ENCODE measurements at places on chromosomes 7 and 10.

GRCh38 chr10:83205861-83206260 lies 933.4 kb upstream of the GHITM start:
- DNase-seq, result no peak

DNA sequence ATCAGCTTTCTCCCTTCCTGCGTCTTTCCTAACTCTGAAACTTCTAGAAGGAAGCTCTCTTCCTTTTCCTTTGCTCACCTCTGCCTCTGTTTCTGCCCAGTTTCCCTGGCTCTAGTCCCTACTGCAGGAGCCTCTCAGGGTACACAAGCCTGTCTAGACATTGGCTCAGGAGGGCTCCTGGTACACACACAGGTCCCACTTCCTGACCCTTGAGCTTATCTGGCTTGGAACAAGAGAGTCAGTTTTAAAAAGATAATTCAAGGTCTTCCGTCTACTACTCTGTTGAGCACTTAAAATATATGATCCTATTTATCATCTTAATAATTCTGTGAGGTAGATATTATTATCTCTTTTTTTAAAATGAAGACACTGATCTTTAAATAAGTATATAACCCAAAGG lies 140.7 kb downstream of the RTKN2 start:
- no peak for DNase-seq

DNA sequence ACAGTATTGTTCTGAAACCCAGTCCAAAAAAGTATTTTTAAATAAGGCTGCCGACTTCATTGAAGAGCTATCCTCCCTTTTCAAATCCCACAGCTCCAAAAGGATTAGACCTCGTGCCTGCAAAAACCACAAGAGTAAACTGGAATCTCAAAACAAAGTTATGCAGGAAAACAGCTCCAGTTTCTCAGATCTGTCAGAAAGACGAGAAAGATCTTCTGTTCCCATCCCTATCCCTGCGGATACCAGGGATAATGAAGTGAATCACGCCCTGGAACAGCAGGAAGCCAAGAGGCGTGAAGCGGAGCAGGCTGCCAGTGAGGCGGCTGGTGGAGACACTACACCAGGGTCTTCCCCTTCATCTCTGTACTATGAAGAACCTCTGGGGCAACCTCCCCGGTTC lies 12.6 kb downstream of the MYPN start:
- no peak for DNase-seq

DNA sequence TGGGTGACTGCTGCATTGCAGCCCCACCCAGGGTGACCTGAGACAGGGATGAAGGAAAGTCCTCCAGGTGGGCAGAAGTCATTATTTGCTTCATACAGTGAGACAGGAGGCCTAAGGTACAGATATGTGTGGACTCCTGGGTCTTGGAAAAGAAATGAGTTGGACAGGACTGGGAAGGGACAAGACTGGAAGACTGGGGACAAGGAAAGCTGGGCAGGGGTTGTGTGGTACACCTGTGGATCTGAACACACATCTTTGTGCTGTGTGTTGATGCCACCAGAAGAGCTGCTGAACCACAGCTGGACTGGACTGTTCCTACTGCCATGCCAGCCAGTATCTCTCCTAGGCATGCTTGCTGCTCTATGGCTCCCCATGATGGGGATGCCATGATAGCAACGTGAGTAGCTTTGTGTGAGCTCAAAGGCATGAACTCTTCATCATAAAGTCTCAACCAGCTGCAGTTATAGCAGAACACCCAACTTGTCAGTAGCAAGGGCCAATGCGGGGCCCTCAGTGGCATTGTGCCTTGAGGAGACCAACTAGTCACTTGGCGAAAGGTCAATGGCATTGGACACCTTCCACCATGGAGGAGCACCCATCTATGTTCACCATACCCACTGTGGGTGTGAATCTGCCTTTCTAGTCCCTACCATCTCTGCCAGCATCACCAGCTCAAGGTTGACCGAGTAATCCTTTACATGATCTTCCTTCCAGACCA lies 76.0 kb upstream of the GRB10 start:
- DNase-seq, result no peak

DNA sequence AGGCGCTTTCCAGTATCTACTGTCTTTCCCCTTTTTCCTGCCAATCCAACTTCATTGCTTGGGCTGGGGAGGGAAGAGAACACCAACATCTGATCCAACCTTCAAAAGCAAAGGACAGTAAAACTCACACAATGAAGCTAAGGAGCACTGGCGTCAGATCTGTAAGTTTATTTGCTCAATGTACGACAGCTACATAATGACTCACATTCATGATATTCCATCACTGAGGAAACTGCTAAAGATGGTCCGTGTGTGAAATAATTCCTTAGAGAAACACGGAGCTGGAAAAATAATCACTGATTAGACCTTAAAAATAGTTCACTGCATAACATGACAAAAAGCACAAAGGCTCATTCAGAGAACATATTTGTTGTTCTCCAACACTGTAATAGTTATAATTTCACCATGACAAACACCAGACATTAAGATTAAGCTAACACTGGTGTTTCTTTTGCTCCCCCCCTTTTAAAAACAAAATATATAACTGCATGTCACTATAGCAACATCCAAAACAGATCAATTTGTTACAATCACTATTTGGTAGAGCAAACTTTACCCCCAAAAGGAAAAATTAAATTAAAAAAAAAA lies 24.3 kb downstream of the HSPB1 start:
- DNase-seq, result no peak

DNA sequence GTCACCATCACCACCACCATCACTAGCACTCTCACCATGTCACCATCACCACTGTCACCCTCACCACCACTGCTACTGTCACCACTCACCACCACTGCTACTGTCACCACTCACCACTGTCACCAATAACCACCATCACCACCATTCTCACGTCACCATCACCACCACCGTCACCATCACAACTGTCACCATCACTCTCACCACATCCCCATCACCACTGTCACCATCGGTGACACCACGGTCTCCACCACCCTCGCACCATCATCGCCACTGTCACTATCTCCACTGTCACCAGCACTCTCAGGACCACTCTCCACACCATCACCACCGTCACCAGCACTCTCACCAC lies 130.4 kb downstream of the MAD1L1 start:
- no peak for DNase-seq

DNA sequence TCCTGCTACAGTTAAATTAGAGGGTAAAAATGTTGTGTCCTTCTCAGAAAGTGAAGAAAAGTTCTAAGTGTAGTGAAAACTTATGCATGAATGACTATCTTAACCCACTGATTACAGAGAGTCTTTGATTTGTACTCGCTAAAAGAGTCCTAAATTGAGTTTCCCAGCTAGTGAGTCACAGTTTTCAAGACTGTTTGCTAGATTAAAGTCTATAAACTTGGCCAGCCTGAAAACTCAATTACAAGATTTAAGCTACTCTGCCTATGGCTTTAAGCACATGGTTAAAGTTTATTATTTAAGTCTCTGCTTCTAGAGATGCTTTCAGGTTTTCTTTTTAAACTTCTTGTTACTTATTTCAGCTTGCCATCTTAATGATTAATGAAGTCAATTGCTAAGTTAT lies 44.4 kb downstream of the MRPS24 start:
- no peak for DNase-seq

Measured in non-pigmented ciliary epithelial cell (primary cell).